ENCODE measurements at places on chromosomes 2 and 18.

DNA sequence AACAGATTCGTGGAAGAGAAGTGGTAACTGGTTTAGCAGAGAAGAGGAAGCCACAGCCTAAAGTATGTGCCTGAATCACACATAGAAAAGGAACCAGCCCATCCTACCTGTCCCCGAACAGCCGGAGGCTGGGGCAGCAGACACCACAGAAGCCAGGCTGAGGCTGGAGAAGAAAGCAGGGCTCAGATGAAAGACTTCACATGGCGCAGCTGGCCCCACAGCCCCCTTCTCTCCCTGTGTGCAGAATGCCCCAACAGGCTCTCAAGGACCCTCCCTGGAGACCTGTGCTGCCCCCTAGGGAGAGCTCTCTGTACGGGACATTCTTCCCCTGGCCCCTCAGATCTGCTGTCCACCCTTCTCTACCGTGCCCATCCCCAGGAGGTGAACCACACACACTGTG is 83.5 kb upstream of the RAB12 start:
- no peak for DNase-seq

DNA sequence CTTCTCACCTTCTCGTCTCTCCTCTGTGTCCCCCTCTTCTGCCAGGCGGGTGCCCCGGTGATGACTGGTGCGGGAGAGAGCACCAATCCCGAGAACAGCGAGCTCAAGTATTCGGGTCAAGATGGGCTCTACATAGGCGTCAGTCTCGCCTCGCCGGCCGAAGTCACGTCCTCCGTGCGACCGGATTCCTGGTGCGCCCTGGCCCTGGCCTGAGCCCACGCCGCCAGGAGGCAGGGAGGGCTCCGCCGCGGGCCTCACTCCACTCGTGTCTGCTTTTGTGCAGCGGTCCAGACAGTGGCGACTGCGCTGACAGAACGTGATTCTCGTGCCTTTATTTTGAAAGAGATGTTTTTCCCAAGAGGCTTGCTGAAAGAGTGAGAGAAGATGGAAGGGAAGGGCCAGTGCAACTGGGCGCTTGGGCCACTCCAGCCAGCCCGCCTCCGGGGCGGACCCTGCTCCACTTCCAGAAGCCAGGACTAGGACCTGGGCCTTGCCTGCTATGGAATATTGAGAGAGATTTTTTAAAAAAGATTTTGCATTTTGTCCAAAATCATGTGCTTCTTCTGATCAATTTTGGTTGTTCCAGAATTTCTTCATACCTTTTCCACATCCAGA is 31.3 kb downstream of the GATA6 start:
- DNase-seq = no peak

GRCh38 chr2:170582751-170583463 is 132.2 kb upstream of the SP5 start:
- no peak for DNase-seq

DNA sequence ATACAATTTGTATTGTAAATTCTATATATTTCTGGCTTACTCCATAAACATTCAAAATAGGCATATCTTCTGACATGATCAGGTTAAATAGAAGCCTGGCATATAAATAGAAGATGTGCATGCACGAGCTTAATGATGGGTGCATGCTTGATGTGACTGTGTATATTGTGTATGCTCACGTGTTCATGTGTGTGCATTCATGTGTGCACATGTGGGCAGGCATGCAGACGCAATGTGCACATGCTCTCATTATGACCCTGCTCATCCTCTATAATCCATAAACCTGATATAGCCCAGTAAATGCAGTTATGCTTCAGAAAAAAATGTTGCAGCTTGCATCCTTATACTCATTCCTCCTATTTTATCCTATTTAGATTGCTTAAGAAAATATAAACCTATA is 29.2 kb downstream of the RAB27B start:
- no peak for DNase-seq

DNA sequence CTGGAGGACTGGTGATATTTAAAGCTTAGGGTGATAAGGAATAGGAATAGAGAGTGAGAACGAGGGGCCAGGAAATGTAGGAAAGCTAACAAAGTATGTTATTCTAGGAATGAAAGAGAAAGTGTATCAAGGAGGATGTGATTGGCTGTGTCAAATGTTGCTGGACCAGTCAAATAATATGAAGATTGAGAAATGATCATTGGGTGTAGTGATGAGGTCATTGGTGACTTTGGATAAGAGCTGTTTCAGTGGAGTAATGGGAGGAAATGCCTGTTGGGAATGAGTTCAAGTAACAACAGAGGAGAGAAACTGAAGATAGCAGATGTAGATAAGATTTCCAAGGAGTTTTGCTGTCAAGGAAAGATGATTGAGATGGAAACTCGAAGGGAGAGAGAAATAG is 74.4 kb downstream of the UBE2E3 start:
- DNase-seq = no peak

DNA sequence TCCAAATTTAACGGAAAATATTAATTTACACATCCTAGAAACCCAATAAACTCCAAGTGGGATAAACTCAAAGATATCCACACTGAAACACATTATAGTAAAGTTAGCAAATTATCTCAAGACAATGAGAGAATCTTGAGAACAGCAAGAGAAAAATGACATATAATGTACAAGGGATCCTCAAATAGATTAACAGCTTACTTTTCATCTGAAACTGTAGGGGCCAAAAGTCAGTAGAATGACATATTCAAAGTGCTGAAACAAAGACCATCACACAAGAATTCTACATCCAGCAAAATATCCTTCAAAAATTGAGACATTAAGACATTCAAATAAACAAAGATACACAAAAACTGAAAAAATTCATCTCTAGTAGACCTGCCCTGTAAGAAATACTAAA is 18.7 kb upstream of the METTL21A start:
- DNase-seq = no peak

- DNase-seq = no peak
Observed at GRCh38 chr2:5076599-5076998, 615.6 kb upstream of the SOX11 start.

DNA sequence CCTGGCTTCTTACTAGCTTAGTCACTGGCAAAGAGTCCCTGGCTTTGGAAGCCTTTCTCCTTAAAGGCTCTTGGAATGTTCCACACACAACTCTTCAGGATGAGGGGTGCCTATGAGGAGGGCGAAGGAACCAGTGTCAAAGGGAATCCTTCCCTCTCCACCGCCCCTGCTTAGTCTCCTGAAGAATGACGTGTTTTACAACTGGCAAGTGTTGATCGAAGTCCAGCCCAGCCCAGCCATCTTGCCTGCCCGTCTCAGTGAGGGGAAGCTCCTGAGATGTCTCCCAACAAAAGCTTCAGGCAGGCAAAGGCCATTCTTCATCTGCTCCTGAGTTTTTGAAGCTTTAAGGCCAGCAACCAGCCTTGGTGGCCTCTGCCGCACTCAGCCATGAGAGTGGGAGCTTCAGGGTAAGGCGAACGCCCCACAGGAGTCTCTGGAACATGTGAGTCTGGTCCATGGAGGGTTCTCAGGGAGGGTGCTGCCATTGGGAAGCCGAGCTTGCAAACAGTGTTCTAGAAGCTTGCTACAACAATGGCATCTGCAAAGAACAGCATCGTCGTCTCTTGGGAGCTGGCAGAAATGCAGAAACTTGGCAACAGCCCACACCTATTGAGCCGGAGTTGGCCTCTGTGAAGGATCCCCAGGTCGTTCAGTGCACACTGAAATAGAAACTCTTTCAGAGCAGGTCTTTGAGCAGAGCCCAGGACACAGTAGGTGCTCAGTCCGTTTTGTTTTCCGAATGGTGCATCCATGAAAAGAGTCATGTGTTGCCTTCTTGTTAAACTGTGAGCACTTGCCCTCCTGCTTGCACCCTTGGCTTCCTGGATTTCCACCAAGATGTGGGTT is 220.7 kb downstream of the SEPTIN10 start:
- DNase-seq = no peak

- DNase-seq = no peak
Observed at GRCh38 chr2:149627111-149627801, 39.7 kb upstream of the MMADHC start.

DNA sequence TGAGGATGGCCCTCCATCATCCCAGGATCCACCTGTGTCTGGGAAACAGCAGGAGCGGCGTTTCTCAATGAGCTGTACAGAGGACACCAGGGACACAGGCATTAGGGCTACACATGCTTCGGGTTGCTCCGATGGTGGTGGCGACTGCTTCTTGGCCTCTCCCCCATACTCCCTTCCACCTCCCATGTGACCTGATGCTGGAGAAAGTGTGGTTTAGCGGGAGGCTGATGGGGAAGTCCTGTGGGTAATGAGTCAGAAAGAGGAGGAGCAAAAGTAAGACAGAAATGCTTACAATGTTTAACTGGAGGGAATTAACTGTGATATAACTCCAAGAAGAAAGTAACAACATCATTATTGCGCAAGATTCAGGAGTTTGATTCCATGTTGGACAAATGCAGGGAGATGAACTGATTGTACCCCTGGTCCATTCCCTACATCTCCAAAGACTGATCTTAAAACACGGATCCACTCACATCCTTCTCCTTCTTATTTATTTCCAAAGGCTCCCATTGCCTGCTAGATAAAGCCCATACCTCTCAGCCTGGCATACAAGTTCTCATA is 186.6 kb downstream of the NRP2 start:
- no peak for DNase-seq

DNA sequence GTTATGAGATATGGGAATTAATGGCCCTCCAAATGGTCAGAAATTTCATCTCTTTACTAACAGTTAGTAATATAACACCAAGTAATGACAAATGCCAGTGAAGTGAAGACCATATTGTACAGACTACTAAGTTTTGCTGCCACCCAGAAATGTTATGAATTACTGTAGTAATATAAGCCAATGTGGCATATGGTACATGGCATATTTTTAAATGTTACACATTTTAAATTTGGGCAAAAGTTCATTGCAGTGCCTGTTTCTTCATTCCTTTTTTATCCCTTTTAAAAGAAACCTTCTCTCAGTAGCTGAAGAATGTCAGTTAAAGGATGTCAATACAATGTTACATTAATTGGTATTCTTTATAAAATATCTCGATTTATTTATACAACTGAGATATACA is 626.5 kb upstream of the SLC8A1 start:
- no peak for DNase-seq

- DNase-seq = no peak
Observed at GRCh38 chr2:156088587-156088986, 243.9 kb downstream of the NR4A2 start.

- no peak for DNase-seq
Observed at GRCh38 chr2:102977426-102978090, 215.7 kb downstream of the TMEM182 start.

GRCh38 chr18:67730886-67731285 is 214.4 kb upstream of the DSEL start:
- DNase-seq = no peak

- no peak for DNase-seq
Observed at GRCh38 chr2:6475155-6475940, 390.4 kb downstream of the CMPK2 start.

- DNase-seq = no peak
Observed at GRCh38 chr18:46098616-46098933, 479 bp upstream of the ATP5F1A start.

DNA sequence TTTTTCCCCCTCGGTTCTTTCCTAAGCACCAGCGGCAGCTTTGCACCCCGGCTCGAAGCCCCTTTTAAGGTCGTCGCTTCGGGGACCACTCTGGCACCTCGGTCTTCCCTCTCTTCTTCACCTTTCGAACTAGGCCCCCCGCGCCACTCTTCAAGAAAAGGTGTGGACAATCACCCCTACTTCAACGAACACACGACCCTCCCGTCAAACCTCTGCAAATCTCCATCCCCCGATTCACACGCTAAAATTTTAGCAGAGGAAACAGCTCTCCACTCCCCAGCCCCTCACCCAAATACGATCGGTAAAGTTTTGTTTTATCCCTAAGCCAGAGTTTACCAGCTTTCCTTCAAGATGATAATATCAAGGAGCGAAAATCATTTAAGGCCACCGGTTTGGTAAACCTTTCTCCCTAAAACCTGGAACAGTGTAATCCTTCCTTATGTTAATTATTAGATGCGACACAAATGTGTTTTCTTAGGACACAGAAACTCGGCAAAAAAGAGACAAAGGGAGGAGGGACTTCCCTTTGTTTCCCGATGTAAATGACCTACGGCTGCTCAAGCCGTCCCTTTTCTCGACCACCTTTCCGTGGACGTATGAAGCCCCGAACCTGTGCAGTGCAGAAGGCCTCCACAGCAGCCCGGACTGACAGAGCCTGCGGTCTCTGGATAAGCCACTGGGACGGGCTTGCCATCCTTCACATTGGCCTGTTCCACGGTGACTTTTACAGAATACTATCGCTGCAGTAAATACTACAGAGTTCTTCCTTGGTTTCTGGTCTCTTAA is 85.2 kb downstream of the RBMS1 start:
- DNase-seq = no peak

- DNase-seq = no peak
Observed at GRCh38 chr2:227462462-227462951, 9.4 kb upstream of the AGFG1 start.

DNA sequence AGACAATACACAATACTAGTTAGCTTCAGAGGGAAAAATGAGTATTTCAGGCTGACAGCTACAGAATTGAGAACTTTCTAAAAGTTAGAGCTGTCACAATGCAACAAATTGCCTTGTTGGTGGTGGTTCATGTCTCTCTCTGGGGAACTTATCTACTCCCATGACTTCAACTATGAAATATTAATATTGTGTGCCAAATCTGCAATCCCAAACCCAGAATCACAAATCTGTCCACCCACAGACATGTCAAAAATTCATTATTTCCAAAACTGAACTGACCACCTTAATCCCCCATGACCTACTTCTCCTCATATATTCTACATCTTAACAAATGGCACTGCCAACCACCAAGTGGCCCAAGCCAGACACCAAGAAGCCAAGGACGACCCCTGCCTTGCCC is 143.5 kb downstream of the TCF4 start:
- no peak for DNase-seq

DNA sequence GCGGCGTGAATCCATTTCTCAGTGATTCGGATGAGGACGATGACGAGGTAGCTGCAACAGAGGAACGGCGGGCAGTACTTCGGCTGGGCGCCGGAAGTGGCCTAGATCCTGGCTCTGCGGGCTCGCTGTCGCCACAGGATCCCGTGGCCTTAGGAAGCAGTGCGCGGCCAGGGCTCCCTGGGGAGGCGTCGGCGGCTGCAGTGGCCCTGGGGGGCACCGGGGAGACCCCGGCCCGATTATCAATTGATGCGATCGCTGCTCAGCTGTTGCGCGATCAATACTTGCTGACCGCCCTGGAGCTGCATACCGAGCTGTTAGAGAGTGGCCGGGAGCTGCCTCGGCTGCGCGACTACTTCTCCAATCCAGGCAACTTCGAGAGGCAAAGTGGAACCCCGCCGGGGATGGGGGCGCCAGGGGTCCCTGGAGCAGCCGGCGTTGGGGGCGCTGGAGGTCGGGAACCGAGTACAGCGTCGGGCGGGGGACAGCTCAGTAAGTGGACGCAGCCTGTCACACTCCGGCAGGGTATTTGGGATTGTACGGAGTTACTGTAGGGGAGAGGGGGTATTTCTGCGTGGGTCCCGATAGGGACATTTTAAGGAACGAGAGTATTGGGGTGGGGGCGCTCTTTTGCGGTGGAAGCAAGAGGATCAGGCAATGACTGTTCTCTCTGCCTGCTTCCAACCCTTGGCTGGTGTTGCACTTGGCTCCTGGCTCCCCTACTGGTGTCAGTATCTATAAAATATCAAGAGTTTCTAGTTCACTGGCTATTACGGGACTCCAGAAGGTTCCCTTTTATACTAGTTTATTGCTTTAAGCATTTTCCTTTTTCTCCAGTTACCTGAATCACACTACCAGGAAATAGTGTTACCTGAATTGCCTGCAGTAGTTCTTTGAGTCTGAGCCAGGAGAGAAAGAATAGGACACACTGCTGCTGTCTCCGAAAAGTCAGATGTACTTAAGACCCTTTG is 772 bp downstream of the RELCH start:
- DNase-seq = peak; percentile 32

- DNase-seq = no peak
Observed at GRCh38 chr2:195570329-195570728, 86.7 kb upstream of the SLC39A10 start.

Measured in NCI-H1930 (cell line).